ENCODE measurements at places on chromosomes 16 and 17.

DNA sequence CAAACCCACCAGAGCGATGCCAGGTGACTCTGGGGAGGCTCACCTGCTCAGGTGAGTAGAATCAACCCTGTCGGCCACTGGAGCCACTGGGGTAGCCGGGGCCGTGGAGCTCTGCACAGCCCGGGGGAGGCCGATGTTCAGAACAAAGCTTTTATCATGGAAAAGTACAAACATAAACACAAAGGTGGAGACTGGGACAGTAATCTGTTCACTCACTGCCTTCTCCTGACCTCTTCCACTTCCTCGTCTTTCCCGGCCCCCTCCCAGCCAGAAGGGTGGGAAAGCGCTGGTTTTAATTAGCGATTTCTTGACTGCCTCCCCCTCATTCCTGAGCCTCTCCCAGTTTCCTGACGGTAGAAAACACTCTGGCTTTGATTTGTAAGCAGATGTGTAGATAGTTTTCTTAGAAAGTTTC, 9.8 kb upstream of the TEX19 start:
- DNase-seq: no peak

GRCh38 chr17:50935221-50935995, 69.3 kb upstream of the TOB1 start:
- no peak for DNase-seq

DNA sequence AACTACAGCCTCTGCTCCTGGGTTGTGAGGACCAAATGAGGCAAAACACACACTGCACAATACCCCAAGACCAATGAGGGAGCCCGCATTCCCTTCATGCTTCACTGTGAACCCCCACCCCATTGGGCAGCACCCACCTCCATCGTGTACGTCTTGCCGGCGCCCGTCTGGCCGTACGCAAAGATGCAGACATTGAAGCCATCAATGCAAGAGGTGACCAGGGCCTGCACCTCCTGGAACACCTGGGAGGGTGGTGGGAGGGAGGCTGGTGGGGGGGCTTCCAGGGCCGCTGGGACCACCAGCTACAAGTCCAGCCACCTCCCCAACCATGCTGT, 28.4 kb downstream of the KATNB1 start:
- DNase-seq: no peak

DNA sequence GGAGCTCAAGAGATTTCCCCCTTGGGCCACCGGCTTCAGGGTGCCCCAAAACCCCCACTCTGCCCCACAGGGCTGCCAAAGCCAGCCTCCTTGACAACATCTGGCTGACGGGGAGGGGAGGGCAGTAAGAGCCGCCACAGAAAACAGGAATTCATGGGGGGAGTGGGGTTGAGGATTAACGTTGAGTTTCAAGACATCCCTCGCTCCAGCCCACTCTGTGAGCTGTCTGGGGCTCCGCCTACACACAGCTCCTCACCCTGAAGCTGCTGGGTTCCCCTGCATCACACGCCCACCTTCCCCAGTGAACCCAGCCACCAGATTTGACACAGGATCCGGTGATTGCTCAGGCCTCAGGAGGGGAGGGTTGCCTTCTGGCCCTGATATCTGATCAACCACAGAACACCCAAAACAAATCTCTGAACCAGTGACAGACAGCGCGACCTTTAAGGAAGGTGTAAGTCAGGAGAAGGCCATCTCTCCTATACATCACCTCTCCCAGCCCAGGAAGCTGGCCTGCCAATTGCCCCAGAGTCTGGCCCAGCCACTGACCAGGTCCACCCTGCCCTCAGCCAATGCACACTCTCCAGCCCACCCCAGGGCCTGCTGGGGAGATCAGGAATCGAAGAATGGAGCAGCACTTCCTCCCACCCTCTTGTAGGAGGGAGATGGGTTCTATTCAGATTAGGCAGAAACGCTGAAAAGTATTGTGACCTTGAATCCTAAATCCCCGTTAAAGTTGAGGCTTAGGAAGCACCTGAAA, 132.1 kb downstream of the CLEC16A start:
- no peak for DNase-seq

DNA sequence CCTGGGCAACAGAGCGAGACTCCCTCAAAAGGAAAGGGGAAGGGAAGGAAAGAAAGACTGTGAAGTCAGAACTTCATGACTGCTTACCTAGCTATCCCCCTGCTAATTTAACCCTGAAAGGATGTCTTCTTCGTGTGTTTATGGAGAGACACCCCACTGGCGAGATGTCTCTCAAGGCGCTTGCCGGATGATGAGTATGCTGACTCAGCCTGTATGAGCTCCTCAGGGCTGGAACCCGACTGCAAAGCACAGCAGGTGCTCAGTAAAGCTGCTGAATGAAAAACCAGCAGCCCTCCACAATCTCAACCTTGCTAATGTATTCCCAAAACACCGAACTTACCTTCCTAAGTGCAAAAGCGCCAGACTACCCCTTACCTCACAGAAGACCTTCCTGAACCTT, 2.3 kb downstream of the ANKFY1 start:
- DNase-seq: no peak

- DNase-seq: no peak
Measured at GRCh38 chr17:28113269-28113668, 70.8 kb downstream of the NLK start.

DNA sequence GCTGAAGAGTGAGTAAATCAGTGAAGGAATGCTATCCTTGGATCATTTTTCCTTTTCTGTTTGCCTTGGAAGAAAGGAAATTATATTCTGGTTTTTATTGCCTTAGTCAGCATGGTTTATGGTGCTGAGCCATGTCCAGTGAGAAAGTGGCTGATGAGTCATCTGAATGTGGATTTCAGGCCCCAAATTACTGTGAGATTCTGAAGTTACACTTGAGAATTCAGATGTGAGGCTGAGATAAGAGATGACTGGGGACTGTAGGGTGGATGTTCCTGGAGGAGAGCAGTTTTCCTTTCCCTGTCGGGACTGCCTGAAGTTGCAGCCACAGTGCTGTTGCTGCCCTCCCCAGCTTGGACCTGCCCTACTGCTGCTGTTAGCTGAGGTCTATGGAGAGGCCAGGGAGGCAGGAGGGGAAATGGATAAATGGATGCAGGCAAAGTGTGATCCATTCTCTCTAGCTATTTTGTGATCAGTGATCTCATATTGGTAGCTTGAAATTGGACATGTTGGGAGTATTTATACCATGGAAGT, 4.2 kb upstream of the MAP3K14 start:
- DNase-seq: no peak

GRCh38 chr17:74994440-74994839, 7.0 kb downstream of the CDR2L start:
- DNase-seq: no peak

- no peak for DNase-seq
Measured at GRCh38 chr17:67440277-67441051, 63.4 kb downstream of the PITPNC1 start.

GRCh38 chr17:44630703-44631102, 25.6 kb upstream of the MEIOC start:
- no peak for DNase-seq

DNA sequence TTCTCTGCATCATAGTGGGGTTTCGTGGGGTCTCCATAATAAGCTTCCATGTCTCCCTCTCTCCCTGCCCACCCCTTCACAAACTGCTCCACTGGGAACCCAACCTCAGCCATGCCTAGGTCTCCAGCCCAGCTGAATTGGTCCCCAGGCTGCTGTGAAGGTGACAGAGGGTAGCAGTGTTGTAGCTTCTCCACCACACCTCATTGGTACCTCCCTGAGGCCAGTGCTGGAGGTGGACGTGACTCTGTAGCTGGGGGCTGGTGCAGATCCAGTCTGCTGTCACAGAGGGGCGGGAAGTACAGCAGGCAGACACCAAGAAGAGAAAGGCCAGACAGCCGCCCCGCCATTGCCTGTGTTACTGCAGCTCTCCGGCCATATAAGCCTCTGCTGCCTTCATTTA, 82.1 kb downstream of the OR1D5 start:
- DNase-seq: no peak

DNA sequence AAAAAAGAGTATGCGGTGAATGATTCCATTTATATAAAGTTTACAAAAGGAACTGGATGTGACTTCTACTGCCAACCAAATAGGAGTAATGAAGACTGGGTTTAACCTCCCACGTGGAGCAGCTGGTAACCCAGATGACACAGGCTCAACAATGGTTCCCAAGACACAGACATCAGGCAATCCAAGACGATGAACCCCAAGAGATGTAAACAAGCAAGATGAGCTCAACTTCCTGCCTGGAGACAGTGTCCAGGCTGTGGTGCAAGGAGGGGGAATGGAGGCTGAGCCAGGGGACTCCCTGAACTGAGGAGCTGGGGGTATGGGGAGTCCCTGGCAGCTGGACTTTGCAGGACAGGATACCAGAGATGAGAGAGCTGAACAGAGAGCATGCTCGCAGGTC, 104.7 kb downstream of the LITAF start:
- no peak for DNase-seq

DNA sequence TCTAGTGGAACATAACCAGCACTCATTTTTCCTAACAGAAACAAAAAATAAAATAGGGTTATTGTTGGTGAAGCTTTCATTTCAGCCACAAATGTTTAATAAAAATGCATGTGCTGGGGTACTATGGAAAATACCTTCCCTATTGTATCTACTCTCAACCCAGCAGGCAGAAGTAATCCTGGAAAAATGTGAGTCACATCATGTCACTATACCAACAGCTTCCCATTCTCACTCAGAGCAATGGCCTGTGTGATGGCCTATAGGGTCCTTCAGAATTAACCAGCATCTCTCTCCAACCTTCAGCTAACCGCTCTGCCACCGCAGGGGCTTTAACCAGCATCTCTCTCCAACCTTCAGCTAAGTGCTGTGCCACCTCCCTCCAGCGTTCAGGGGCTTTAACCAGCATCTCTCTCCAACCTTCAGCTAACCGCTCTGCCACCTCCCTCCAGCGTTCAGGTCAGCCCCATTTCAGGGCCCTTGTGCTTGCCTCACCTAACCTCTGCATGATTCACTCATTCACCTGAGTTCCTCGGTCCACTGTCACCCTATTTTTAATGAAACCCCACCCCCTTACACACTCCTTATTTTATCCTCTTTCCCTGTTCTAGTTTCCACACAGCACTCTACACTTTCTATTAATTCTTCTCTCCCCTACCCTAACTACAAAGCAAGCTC, 34.0 kb downstream of the UBE2G1 start:
- no peak for DNase-seq

GRCh38 chr16:81514041-81514559, 69.5 kb downstream of the CMIP start:
- no peak for DNase-seq

DNA sequence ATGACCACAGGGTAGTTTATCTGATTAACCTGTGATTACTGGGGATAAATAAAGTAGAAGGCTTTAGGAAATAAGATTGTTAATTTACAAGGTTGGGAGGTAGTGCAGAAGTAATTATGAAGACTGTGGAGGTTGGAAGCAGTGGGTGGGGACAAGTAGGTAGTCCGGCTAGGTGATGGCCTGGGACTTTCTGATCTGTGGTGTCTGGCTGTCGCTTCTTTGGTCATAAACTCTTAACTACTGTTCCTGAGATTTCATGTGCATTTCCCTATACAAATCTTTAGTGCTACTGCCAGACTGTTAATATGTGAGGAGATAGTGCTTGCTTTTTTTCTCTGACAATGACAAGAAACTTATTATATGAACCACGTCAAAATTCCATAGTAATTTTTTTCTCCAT, 19.5 kb upstream of the HNF1B start:
- DNase-seq: no peak

GRCh38 chr16:75083813-75084212, 32.8 kb downstream of the LDHD start:
- no peak for DNase-seq

GRCh38 chr16:28491230-28491969, 474 bp downstream of the CLN3 start:
- DNase-seq: no peak

DNA sequence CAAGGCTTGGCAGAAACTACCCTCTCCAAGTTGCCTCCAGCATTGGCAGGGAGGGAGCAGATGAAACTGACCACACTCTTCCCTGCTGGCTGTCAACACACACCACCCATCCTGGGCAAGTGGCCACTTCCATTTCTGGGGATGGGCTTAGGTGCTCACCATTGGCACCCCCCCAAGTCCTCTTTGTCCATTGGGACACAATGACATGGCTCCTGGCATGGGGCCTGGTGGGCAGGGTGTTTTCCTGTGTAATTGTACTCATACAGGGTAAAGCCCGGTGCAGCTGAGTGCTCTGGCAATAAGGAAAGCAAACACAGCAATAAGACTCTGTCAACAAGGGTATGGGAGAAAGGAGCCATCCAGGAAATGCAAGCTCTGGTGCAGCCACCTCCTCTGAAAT, 22.6 kb downstream of the SCNN1B start:
- no peak for DNase-seq

DNA sequence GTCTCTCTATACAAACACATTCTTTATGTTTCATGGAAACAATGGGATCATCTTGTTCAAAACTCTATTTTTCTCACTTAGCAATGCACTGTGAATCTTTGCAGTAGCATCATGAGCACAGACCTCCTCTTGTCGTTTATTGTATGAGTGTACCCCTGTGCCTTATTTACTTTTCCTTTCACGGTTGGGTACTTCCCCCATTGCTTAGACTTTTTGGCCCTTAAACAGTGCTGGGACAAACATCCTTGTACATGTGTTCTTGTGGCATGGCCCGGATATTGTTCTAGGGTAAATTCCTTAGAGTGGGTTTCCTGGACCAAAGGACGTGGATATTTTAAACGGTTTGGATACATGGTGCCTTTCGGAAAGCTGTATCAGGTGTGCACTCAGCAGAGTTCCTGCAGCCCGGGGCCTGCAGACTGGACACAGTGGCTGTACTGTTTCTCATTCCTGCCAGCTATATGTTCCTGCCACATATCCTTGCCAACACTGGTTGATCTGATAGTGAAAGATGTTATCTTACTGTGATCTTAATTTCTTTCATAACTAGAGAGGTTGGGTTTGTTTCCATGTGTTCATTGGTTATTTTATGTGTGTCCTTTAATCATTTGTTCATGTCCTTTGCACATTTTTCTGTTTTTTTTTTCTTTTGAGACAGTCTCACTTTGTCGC, 111.1 kb downstream of the OR1D5 start:
- no peak for DNase-seq

DNA sequence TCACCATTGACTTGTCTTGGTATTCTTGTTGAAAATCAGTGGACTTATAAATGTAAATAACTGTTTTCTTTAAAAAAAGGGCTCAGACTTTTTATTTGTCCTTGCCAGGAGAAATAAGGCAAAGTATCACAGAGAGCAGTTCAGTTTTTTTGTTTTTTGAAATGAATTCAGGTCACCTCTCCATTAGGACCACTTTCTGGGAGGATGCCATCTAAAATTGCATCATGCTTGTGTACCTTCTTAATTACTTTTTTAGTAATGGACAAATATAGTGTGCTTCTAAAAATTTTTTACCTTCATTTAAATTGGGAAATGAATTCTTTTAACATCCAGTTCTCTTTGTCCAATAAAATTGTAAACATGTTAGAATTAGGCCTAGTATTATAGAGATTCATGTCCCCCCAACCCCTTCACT, 210.0 kb downstream of the BCAS3 start:
- no peak for DNase-seq

GRCh38 chr17:50531428-50532025, 1.0 kb upstream of the EPN3 start:
- DNase-seq: no peak

- DNase-seq: no peak
Measured at GRCh38 chr17:8332688-8333087, 7.0 kb upstream of the ODF4 start.

GRCh38 chr17:9729034-9729650, 62.2 kb downstream of the DHRS7C start:
- no peak for DNase-seq
